T-cell (primary cell): ENCODE measurements at places on chromosomes 11 and 22.
A peak's percentile ranks its signal among the peaks of the same experiment; 100 is the strongest.

DNA sequence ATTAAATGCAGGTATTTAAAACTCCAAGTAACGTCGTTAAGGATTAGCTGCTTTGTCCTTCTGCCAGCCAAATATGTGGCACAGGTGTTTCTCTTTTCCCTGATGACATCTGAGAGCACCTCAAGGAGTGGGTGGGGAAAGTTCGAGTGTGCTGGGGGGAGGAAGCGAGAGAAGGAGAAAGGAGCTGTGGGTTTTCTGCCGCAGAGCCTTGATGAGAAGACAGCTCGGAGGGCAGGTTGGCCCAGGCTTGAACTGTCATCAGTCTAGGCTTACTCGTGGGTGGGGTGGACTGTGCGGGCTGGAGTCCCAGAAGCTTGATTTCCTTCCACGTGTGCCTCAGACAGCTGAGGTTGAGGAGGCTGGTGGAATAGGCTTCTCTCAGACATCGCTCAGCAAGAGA is 15.2 kb upstream of the SORL1-AS1 start:
- DNase-seq = peak; percentile 70

- DNase-seq = no peak
Measured at GRCh38 chr22:23070418-23071229, at the start of gene GNAZ. GNAZ (plus strand) TSS chr22:23070519; CDS start chr22:23095696, 25,177 bp downstream.

GRCh38 chr22:40111451-40111850 is 66.3 kb upstream of the TNRC6B start:
- DNase-seq = no peak

GRCh38 chr11:65802841-65803240 is 16.0 kb downstream of the OVOL1 start:
- no peak for DNase-seq

- no peak for DNase-seq
Measured at GRCh38 chr11:19499999-19500398, 212.6 kb upstream of the NAV2 start.

GRCh38 chr11:116057000-116057399 is 552.8 kb upstream of the CADM1 start:
- DNase-seq = no peak

DNA sequence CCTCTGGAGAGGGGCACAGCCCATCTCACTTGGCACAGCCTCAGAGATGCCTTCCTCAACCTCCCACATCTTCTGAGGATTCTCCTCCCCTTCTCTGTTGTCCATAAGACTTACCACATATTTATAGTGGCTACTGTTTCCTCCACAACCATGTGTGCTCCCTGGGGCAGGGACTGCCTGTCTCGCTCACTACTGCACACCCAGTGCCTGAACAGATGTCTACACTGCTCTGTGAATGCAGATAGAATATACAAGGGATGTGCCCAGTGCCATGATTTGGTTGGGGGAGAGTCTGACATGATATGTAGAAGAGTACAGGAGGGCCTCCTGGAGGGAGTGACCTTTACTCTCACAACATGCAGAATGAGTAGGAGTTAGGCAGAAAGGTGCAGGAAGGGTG is 67.3 kb upstream of the ANO1 start:
- no peak for DNase-seq

DNA sequence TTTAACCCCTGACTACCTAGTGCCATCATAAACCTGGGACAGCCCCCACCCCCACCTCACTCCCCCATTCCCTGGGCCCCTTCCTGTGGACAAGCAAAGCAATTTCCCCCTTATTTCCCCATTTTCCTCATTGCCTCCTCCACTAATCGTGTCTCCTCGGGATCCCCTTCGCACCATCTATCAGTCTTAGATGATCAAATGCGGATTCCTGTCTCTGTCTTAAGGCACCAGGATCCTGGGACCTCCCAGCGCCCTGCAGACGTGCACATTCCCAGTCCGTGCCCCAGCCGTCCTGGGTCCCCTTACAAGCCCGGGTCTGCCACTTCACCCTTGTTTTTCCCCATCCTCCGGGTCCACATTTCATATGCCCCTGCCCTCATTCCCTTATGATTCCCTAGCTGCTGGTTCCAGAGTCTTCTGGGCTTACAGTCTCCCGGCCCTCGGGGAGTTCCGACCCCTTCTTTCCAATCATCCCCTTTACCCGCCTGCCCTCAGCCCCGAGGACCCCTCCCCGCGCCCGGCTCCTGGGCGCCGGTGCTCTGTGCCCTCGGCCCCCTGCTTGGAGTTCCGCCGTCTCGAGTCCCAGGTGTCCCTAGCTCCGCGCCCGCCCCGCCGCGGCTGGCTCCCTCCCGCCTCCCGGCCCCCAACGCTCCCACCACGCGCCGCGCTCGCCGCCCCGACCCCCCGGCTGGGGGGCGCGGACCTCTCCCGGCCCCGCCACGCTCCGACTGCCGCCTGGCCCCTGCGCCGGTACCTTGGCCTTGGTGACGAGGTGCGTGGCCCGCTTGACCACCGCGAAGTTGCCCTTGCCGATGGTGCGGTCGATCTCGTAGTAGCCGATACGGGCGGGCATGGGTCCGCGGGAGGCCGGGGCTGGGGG is 599 bp downstream of the SIK3 start:
- peak; percentile 52 for DNase-seq

DNA sequence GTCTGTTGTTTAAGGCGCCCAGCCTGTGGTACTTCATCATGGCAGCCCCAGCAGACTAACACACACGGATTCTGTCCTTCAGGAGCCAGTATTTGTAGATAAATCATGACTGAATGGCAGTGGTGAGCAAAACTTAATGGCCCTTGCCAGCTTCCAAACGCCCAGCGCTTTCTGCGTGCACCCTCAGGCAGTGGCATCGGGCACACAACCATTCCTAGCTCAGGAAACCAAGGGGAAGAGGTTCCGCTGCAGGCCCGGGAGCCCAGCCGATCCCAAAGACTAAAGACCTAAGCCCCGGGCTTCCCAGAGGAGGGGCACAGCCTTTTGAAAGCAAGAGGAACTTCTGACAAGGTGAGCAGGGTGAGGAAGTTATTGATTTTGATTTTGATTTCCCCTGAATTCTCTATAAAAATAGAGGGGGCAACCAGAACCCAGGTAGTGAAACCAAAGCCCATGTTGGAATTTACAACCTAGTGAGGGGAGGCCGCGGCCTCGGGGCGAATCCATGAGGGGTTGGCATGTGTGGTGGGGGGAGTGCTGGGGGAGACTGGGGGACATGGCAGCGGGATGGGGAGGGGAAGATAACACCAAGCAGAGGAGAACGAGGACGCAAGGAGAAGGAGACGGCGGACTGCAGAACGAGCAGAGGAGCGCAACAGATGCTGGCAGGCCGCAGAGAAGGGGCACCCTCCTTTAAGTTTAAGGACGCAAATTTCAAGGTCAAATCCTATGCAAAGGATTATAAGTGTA is 79.9 kb upstream of the SEPTIN5 start:
- DNase-seq = no peak

DNA sequence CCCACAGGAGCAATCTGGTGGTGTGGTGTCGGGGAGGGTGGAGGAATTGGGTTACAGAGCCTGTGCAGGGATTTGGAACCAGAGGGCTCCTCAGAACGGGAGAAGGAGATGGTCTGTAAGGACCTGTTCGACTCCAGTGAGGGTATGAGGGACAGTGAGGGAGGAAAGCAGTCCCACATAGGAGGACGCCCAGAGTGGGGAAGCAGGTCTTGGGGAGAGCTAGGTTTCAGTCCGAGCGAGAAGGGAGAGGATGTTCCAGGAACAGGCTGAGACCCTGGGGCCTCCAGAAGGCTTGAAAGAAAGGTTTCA is 32.0 kb upstream of the GNAZ start:
- DNase-seq = no peak

DNA sequence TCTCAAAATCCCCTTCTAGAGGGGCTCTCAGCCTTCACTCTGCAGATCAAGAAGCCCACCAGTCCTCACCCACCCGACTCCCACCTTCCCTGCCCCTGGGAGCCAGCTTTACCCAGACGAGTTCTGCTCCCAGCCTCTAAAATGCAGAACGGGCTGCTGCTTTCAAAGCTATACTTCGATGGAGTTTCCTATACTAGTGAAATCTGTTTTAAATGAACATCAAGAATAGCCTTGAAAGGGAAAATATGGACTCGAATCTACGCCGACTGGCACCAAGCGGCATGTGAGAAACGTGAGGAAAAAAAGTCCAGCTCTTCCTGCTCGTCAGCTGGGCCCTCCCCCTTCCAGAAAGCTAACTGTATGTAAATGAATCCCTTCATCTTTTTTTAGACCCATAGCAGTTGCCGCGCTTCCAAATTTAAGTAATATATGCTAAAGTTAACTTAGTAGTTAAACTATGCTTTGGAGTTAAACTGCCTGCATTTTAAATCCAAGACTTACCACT is 211.7 kb downstream of the NTM start:
- no peak for DNase-seq

GRCh38 chr11:130762638-130763037 is 153.6 kb downstream of the SNX19 start:
- DNase-seq = no peak

DNA sequence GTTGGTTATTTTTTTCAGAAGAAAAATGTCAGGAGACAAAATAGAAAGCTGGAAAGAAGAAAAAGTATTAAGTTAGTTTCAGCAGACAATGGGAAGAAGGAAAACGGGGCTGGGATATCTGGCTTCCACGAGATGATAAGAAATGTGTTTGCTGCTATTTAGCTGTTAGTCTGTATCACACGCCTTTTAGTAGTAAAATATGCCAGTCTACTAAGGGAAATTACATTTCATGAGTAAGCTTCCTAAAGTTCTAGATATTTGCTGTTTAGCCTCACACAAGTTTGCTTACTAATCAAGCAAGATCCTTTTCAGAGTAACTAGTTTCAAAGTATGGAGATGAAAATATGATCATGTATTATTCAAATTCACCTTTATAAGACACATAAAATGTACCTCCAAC is 1.5 kb downstream of the OR51B4 start:
- no peak for DNase-seq

DNA sequence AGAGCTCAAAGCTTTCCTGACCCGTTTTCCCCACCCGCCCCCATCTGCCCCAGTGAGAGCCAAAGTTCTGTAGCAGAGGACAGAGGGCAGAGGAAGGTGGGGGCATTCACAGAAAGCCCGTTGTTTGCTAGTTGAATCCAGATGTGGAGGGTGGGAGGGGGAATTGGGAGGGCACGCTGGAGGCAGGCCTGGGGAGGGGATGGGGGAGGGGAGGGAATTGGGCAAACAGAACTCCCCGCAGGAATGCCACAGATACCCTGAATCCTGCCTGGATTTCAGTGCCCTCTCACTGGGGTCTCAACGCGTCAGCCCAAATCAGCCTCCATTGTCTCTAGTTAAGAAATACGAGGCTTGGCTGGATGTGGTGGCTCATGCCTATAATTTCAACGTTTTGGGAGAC is 12.9 kb upstream of the OAF start:
- DNase-seq = no peak

DNA sequence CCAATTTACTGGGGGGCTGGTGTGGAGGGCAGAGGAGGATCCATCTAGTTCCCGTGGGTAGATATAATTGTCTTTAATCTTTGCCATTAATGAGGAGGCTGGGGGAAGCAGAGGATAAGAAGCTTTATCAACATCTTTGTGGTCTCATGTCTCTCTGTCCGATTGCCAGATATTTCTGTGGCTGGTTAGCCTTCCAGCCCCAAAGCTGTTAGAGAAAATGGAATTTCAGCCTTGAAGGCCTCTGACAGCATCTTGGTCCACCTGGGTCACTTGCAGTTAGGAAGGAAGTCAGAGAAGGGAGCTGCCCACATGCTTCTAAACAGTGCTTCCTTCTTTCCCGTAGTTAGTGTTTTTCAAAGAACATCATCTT is 56.9 kb downstream of the ABTB2 start:
- no peak for DNase-seq

DNA sequence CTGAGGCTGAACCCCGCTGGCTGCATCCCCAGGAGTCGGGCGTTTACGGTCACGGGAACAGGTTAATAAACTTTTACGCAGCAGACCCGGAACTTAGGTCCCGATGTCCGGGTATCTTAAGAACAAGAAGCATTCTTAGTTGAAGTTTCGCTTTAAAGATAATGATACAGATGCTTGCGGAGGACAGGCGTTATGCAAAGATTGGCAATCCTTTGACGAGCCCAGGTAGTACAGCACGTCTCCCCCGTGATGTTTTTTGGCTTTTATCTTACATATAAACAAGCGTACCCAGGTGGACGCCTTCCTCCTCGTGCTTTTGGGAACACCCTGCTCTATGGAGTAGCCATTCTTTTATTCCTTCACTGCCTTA is 871 bp upstream of the TOLLIP start:
- no peak for DNase-seq

- DNase-seq = no peak
Measured at GRCh38 chr11:129917231-129917630, 21.9 kb upstream of the NFRKB start.

GRCh38 chr11:85705800-85706199 is 19.8 kb upstream of the CCDC89 start:
- no peak for DNase-seq

- no peak for DNase-seq
Measured at GRCh38 chr22:45537734-45538181, 35.1 kb downstream of the FBLN1 start.

GRCh38 chr11:86144846-86145245 is 76.0 kb upstream of the PICALM start:
- no peak for DNase-seq

GRCh38 chr11:13348305-13348704 is 70.7 kb downstream of the BMAL1 start:
- no peak for DNase-seq

DNA sequence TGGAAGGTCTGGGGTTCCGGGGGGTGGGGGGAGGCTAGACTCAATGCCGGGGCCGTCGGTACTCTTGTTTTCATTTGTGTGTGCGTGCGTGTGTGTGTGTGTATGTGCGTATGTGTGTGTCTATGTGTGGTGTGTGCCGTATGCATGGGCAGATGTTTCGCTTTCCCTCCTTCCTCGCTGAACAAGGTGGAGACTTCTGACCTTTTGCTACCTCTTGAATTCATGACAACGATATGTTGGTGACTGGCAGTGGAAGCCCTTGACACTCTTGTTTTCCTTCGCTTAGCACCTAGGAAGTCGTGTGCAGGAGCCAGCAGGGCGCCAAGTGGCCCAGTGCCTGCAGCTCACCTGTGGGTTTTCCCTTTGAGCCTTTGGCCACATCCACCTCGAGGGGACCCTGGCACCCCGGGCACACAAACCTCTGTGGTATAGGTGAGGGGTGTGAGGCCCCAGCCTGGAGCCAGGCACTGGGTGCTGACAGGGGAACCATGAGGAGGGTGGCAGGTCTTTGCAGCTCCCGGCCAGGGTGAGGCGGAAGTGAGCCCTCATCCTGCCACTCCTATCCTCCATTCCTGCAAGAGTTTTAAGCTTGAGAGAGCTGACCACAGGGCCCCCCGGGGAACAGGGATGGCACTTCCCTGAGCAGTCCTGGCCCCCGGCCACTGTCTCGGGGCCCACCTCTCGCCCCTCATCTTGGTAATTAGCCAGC is 19.3 kb upstream of the TMEM191C start:
- no peak for DNase-seq

DNA sequence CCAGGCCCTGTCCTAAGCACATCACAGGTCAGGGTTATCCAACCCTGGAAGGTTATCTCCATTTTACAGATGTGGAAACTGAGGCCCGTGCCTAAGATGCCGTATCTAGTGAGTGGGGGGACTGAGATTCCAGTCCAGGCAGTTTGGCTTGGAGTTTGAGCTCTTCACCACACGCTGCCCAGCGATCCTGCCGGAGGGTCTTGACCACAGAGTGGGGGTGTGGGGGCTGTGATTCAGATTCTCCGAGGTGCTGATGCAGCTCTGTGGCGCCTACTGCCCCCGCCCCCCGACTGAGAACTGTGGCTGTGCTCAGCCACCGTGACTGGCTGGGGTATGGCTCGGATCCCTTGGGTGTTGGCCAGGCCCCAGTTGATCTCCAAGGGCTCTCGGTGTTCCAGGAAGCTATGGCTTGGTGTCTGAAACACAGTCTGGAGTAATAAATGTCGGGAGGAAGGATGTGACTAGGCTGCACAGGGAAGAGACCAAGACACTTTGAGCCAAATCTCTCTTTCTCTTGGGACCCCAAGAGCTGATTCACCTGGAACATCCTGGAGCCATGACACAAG is 60.6 kb upstream of the RASD2 start:
- no peak for DNase-seq
